ENCODE measurements at places on chromosomes 13 and 19.

GRCh38 chr19:12668932-12669269 is 2.3 kb downstream of the WDR83 start:
- peak; percentile 71 for DNase-seq

GRCh38 chr13:75216038-75216437 is 265.9 kb downstream of the TBC1D4 start:
- no peak for DNase-seq

DNA sequence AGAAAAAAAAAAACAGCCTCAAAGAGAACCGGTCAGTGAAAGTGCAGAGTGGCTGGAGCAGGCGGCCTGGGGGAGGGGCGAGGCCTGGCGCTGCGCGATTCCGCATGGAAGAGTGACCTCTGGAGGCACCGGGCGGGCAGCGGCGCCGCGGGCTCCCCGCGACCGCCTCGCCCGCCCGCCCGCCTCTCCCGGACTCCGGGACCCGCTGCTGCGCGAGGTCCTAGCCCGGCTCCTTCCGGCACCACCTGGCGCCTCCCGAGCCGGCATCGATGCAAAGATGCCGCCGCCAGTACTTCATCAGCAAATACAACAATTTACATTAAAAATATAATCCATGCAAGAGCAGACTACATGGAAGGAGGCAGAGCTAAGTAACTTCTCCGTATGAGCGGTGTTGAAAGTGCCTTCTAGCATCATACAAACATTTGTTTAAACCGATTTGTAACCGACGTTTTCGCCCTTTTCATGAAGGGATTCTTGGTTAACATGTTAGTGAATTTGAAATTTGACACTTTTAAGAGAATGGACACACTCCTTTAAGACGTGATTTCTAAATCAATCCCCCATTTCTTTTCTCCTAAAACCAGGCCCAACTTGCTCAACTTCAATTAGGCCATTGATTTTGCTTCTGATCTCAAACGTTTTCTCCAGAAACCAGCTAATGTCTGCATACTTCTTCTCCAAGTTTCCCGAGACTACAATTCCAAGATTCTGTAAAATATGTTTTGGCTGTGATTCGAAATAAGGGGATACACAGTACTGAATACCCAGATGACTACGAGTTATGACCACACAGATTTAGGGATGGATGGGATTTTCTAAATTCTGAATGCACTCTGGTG is 2.1 kb downstream of the EFNB2 start:
- no peak for DNase-seq

DNA sequence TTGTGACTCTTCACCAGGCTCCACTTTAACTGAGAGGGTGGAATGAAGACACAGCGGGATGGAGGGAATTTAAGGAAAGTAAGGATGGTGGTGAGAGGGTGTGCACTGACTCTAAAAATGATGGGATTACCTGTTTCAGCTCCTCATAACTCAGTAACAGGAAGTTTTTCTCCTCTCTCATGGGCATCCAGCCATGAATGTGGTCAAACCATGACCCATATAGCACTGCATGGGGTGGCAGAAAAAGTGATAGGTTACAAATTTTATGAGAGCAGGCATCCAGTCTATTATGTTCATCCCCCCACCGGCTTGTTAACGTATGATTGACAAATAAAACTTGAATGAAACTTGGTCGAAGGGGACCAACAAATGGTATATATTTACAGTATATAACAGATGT is 7.2 kb downstream of the SULT2A1 start:
- no peak for DNase-seq

GRCh38 chr13:33352041-33352440 is 66.5 kb upstream of the STARD13 start:
- DNase-seq, result no peak

DNA sequence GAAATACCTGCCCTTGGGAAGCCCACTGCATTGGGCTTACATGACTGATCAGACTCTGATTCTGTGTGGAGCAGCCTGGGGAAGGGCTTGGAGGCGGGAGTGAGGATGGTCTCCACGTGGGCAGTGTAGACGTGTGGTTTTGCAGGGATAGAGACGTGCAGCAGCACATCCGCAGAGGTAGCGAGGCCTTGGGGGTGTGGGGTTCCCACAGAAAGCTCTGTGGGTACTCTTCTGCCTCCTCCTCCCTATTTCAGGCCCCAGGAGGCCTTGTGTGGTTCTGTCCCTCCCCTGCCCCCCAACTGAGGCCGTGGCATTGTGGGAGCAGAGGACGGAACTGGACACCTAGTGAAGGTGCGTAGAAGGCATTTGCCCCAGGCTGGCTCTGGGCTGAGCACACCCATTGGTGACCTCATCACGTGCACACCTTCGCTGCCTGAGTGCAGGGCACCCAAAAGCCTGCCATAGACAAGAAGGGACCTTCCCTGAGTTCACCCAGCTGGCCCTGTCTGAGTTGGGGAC is 28.9 kb downstream of the PPP1R37 start:
- DNase-seq, result no peak

- no peak for DNase-seq
Observed at GRCh38 chr19:9705836-9706235, 30.9 kb upstream of the ZNF562 start.

- DNase-seq, result no peak
Observed at GRCh38 chr13:98972627-98973026, 5.2 kb downstream of the DOCK9 start.

GRCh38 chr19:16829010-16829821 is at the start of gene SIN3B:
Gene SIN3B, plus strand, starts transcription at chr19:16829398. Its CDS starts 23 bp downstream, at chr19:16829421.
- peak; percentile 87 for DNase-seq

DNA sequence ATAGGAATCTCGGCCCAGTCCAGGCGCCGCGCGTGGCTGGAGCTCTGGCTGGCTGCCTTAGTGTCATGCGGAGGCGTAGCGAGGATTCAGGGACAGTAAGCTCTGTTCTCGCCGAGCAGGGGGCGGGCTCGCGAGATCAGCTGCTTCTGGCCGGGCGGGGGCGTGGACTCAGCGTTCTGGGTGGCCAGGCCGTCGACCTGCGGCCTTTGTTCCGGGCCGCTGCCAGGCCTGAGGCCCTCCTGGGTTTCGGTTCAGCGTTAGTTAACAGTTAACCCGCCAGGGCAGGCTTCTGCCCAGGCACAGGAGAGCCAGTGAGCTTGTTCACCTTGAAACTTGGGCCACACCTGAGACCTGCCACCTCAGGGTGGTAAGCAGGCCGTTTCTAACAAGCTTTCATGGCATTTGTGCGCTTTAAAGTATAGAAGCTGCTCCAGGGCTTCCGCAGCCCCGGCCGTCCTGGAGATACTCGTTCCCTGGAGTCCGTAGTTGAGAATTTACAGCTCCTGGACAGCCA is 332.2 kb upstream of the SGCG start:
- DNase-seq, result no peak

GRCh38 chr13:100796463-100796862 is 121.9 kb upstream of the TMTC4 start:
- no peak for DNase-seq

DNA sequence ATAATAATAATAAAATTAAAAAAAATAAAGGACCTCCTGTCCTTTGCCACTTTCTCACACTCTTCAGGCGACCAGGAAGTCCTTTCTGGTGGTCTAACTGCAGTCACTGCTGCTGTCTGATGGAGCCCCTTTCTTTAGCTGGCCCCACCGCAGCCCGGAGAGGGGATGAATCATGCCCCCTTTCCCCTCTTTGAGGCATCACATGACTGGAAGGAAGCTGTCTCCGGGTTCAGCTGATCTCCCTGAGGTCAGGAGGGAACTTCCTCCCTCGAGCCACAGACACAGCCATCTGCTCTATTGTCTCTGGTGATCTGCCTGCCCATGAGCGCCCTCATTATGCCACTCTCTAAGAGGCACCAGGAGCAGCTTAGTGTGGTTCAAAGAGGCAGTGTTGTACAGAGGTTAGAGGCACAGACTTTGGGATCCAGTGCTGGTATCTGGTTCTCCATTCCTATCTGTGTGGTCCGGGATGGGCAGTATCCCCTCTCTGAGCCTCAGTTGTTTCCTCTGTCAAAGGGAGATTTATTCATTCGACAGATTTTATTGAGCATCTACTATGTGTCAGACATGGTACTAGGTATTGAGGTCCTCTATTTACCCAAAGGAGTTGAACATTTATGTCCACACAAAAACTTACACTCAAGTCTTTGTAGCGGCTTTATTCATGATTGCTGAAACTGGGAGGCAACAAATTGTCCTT is 30.0 kb downstream of the VAV1 start:
- peak; percentile 93 for DNase-seq

DNA sequence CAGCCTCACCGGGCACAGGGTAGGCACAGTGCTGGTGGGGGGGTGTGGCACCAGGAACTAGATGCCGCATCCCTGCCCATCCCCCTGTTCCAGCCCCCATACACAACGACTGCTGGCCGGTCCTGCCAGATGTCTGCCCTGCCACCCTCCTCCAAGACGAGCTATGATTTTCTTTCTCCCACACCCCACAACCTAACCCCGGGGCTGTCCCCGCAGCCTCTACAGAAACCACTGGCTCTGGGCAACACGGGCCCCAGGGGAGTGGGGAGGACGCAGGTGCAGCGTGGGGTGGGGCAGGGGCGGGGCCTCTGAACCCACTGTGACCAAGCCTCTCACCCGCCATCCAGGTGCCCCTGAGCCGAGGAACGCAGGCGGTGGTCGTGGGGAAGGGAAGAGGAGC is 15.5 kb downstream of the PGLS start:
- DNase-seq, result no peak

GRCh38 chr13:32989942-32990341 is 26.3 kb upstream of the KL start:
- DNase-seq, result no peak

GRCh38 chr13:48320891-48321510 is 17.4 kb downstream of the RB1 start:
- no peak for DNase-seq

- no peak for DNase-seq
Observed at GRCh38 chr13:33411312-33411711, 125.8 kb upstream of the STARD13 start.

DNA sequence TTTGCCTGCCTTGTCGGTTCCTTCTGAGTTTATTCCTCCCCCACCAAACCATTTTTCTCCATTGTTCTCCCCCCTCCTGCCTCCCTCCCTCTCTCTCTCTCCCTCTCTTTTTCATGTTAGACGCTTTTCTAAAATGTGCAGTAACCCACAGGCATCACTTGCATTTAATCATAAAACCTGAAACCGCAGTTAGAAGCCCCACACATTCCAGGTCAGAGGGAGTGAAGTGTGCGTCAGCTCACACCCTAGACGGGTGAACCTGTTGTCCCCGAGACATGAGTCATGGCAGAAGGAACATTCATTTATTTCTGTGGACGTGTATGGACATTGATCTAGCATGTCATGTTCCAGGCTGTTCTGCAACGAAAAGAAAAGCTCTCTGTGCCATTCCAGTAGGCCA is 19.9 kb downstream of the ONECUT3 start:
- no peak for DNase-seq

DNA sequence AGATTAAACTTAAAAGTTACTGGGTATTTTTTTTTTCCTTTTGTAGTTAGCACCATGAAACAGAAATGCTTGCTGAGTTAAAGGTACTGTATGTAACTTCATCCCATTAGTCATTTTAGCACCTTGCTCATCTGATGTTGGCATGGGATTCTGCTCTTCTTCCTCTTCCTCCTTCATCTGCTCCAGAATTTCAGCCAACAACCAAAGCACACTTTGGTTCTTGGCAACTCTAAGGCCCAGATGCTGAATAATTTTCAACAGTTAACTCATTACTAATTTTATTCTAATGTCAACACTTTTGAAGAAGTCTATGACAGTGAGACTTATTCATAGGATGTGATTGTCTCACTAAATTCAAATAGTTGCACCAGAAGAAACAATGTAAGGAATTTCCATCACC is 359.2 kb downstream of the KCTD12 start:
- DNase-seq, result no peak

GRCh38 chr13:32545083-32545482 is 6.5 kb upstream of the N4BP2L2 start:
- no peak for DNase-seq

- no peak for DNase-seq
Observed at GRCh38 chr19:1992759-1993260, 22.7 kb downstream of the BTBD2 start.

DNA sequence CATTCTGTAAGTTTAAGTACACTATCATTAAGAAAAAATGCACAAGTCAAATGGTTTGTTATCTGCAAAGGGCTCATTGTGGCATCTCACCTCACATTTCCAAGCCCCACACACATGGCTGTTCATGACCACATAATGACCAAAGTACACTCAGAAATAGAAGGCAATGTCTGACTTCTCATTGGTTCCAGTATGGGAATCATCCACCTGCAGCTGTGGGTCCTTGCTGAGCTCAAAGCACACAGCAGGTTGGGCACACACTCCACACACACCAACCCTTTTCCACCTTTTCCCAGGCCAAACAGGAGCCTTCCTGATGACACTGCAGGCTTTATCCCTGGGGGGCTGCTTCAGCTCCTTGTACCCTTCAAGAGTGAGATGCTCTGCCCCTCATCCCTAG is 11.8 kb downstream of the CLC start:
- no peak for DNase-seq
